ENCODE measurements at places on chromosomes 5 and 9.

DNA sequence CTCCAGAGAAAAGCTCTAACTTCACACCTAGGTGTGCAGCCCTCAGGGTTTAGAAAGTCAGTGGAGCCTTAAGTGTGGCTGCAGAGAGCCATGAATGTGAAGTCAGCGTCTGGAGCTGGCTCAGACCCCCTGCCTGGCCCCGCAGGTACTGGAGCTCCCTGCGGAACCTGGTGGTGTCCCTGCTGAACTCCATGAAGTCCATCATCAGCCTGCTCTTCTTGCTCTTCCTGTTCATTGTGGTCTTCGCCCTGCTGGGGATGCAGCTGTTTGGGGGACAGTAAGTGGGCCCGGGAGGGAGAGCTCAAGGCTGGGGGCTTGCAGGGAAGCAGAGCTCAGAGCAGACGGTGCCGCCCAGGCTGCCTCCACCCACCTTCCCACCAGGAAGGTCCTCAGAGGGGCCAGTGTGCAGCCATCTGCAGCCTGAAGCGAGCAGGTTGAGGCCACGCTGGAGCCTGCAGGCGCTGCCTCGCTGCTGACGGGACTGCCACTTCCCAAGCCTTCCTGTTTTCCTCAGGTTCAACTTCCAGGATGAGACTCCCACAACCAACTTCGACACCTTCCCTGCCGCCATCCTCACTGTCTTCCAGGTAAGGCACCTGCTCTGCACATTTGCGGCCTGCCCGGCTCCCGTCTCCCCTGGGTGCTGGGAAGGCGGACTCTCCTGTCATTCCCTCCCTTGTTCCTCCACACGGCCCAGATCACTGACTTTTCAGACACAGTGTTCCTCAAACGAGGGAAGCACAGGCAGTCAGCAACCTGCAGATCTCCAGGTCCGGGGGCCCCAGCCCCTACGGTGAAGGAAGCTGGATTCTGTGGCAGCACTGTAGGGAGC, 108.9 kb downstream of the CACNA1B start:
- DNase-seq, result no peak

GRCh38 chr9:131402738-131403492, 9.0 kb downstream of the PRRC2B start:
- peak; percentile 94 for DNase-seq

GRCh38 chr5:141695627-141696215, 13.7 kb upstream of the ARAP3 start:
- no peak for DNase-seq

GRCh38 chr5:59037453-59037852, 454.6 kb downstream of the RAB3C start:
- DNase-seq, result no peak

- peak; percentile 57 for DNase-seq
Observed at GRCh38 chr9:91039125-91039834, 237.7 kb downstream of the SYK start.

- DNase-seq, result no peak
Observed at GRCh38 chr5:109830955-109831502, 141.3 kb downstream of the MAN2A1 start.

- peak; percentile 83 for DNase-seq
Observed at GRCh38 chr5:142611154-142611553, 74.7 kb downstream of the FGF1 start.

- DNase-seq, result no peak
Observed at GRCh38 chr9:86614871-86615849, 260.9 kb upstream of the TUT7 start.

GRCh38 chr5:132087176-132087575, 13.6 kb downstream of the CSF2 start:
- no peak for DNase-seq

DNA sequence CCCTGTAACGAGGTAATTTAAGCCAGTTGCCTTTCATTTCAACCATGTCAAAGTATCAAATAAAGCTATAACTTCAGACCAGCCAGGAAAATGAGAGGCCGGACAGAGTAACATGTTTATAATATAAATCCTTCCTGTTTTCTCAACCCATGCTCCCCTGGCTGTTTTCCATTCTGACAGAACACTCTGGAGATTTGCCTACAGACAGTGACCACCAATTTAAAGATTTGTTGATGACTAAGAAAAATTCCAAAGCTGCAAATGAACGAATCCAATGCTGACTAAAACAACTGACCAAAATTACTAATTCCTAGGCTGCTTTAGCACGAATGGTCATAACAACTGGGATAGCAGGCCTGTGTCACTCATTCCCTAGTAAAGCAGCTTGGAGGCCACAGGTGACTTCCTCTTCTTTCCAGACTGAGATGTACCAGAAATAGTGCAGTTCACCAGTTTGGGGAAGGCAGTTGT, 141.4 kb downstream of the AOPEP start:
- no peak for DNase-seq

DNA sequence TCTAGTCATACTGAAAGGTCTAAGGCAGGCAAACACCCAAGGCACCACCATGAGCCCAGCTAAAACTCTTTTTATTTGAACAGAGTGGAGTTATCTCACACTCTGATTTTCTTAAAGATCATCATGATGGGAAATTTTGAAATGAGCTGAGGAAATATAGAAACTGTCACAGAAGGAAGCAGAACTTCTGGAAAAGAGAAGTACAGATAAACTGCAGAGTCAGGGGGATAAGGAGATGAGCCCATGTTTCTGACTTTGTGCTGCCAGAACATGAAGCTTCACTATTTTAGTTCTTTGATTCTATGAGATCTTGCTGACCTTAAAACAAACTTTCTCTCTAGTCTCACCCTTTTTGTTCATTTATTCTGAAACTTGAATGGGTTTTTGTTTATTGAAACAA, 406.5 kb upstream of the EDIL3 start:
- no peak for DNase-seq

GRCh38 chr5:38827525-38827924, 18.3 kb upstream of the OSMR start:
- no peak for DNase-seq

DNA sequence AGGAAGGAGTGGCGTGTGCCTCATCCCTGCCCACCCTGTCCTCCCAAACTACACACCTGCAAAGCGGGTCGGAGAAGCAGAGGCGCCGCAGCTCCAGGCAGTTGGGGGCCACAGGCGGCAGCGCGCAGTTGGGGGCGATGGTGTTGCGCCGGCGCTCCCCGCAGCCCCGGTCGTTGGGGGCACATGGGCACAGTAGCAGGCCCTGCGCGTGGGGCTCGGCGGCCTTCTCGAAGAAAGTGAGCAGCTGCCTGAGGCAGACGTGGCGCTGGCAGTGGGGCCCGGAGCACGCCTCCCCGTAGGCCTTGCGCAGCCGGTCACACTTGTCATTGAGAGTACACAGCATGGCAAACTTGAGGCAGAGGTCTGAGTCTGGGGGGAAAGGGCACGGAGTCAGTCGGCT, 16.8 kb downstream of the GFRA3 start:
- DNase-seq, result no peak

- no peak for DNase-seq
Observed at GRCh38 chr9:130940693-130941576, 1.9 kb upstream of the FIBCD1 start.

- no peak for DNase-seq
Observed at GRCh38 chr5:102278231-102278630, 17.9 kb downstream of the SLCO4C1 start.

GRCh38 chr9:134295746-134296250, 30.5 kb upstream of the RXRA start:
- DNase-seq, result no peak

Data from coronary artery (tissue), 2 donors.